ENCODE measurements at places on chromosomes 5 and 9.
A peak's percentile ranks its signal among the peaks of the same experiment; 100 is the strongest.

DNA sequence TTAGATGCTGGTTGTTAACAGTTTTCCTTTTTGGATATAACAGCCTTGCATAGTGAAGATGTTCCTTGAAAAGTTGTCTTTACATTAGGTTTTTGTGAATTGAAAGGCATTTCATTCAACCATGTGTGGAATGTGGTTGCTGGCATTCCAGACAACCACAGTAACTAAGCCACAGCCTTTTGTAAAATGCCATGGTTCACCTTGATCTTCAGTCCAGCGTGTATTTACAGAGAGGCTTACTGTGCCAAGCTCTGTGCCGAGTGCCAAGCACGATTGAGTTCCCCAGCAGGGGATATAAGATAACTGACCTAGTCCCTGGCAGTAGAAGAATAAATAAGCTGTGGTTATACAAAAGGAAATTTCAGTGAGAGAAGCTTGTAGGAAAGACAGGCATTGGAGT lies 4.9 kb downstream of the EXOSC2 start:
- no peak for DNase-seq

- DNase-seq = peak; percentile 55
Measured at GRCh38 chr9:1718836-1719235, 296.3 kb upstream of the SMARCA2 start.

GRCh38 chr9:123544007-123544827 lies 188.2 kb downstream of the CRB2 start:
- peak; percentile 49 for DNase-seq

DNA sequence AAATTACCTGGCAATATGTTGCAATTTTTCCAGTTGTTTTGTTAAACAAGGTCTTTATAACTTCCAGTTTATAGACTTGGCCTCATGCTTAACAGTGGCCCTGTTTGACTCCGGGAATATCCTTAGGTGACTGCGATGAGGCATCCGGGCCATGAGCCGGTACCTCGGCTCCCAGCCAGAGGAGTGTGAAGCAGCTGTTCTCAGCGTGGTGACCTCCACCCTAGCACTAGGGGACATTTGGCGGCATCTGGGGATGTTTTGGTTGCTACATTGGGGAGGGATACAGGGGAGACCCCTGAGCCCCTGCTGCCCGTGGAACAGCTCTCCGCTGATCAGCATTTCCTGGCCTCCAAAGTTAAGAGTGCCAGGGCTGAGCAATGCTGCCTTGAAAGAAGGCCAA lies 533.4 kb downstream of the IRX1 start:
- DNase-seq = no peak

- no peak for DNase-seq
Measured at GRCh38 chr9:89725271-89725670, 120.5 kb downstream of the GADD45G start.

DNA sequence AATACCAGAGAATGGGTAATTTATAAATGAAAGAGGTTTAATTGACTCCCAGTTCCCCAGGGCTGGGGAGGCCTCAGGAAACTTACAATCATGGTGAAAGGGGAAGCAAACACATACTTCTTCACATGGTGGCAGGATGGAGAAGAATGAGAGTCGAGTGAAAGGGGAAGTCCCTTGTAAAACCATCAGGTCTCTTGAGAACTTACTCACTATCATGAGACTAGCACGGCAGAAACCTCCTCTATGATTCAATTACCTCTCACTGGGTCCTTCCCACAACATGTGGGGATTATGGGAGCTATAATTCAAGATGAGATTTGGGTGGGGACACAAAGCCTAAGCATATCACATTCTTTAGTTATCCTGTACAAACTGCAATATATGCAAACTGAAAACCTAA lies 609.4 kb downstream of the MTRR start:
- DNase-seq = no peak

GRCh38 chr5:5298841-5299541 lies 123.5 kb upstream of the ICE1 start:
- DNase-seq = peak; percentile 47

DNA sequence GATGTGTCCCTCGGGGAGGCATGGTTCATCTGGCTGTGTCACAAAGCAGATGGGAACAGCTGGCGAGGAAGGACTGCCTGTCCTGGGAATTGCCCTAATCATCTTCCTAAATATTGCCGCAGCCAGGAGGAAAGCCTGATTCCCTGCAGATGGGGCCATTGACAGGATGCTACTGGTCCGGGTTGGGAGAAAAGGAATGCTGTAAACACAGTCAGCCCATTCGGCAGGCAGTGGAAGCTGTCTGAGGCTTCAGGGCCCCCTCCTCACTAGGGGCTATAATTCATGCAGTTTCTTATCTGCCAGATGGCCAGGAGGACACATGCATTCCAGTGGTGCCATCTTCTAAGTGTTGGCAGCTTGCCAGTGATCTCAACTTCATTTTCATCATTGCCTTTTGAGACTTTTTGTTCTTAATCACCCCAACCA lies 110.3 kb downstream of the KCNIP1 start:
- no peak for DNase-seq

GRCh38 chr5:133347039-133347438 lies 265.3 kb downstream of the FSTL4 start:
- DNase-seq = no peak

GRCh38 chr9:18261181-18261580 lies 212.8 kb upstream of the ADAMTSL1 start:
- DNase-seq = no peak

GRCh38 chr9:112933696-112934095 lies 43.0 kb upstream of the SLC46A2 start:
- no peak for DNase-seq

- DNase-seq = no peak
Measured at GRCh38 chr9:85713897-85714296, 27.9 kb downstream of the AGTPBP1 start.

DNA sequence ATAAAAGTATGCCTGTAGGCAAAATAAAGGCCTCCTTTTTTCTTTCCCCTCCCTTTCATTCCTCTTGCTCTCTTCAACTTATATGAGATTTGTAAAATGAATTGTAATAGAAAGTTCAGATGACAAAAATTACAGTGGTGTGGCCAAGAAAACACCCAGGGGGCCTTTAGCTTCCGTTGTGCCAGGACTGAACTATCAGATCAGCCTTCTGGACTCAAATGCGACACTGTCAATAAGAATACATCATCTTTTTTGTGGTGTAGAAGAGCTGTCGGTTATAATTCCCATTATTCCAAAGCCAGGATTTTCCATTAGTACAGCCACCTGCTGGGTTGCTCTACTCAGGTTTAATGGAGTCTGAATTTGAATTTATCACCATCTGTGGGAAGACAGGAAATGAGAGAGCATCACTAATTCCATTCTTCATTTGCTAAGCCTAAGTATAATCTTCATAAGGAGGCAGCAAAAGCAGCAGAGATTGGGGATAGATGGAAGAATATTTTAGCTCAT lies 443.4 kb downstream of the ANXA1 start:
- no peak for DNase-seq

DNA sequence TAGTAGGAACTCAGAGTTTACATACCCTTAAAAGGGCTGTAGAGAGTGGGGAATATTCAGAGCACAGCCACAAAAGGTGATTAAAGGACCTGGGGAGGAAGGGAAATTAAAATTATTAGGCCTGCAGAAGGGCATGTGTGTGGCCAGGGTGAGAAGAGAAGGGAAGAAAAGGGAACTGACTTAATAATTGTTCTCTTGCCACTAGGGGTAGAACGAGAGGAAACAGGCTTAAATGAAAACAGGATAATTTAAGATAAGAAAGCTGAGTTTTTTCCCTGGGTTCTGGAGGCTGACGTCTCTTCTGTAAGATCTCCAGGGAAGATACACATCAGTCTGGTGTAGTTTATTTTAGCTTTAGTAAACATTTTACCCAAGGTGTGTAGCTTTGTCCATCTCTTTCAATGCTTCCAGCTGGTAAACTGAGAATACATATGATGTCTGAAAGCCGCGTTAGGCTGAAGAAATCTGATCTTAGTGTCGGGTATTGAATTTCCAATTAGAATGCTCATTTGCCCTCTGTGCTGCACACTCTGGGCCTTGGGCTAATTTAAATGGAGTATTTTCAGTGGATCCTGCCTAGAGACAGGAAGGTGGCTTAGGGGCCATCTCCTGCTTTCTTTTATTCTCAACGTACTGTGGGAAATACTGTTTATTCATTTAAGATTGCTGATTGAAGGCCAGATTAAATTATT lies 416.8 kb downstream of the TMEM38B start:
- DNase-seq = peak; percentile 59

DNA sequence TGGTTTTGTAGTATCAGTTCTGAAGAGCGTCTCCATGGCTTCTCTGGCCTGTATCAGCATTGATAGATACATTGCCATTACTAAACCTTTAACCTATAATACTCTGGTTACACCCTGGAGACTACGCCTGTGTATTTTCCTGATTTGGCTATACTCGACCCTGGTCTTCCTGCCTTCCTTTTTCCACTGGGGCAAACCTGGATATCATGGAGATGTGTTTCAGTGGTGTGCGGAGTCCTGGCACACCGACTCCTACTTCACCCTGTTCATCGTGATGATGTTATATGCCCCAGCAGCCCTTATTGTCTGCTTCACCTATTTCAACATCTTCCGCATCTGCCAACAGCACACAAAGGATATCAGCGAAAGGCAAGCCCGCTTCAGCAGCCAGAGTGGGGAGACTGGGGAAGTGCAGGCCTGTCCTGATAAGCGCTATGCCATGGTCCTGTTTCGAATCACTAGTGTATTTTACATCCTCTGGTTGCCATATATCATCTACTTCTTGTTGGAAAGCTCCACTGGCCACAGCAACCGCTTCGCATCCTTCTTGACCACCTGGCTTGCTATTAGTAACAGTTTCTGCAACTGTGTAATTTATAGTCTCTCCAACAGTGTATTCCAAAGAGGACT lies 1.5 kb downstream of the GPR21 start:
- no peak for DNase-seq

GRCh38 chr5:113562828-113563400 lies 49.4 kb downstream of the YTHDC2 start:
- DNase-seq = no peak

- no peak for DNase-seq
Measured at GRCh38 chr5:59959330-59959729, 65.8 kb upstream of the PDE4D start.

DNA sequence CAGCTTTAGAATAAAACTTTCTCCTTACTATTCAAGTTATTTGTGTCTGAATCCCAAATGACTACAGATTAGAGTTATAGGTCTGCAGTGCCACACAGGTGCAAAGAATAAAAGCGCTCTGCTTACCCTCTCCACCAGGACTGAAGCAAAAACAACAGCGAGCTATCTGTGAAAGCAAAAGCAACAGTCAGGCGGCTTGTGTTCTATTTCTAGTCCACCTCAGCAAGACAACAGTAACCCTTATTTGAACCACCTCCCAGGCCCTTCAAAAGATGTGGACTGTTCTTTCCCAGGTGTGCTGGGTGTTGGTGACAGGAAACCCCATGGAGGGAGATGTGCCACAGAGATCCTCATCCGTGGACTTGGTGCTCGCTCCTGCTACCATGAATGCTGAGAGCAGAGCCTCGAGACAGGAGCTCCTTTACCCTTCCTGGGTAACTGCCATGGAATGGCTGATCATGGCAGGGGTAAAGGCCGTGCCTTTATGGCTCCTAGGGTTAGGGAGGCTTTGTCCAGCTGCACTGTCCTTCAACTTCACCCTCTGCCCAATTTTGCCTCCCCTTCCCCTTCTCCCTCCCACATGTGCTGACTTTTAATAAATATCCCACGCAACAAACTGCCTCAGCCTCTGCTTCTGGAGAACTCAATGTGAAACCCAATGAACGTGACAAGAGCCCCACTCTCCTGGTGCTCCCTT lies 108.6 kb downstream of the SERINC5 start:
- no peak for DNase-seq

DNA sequence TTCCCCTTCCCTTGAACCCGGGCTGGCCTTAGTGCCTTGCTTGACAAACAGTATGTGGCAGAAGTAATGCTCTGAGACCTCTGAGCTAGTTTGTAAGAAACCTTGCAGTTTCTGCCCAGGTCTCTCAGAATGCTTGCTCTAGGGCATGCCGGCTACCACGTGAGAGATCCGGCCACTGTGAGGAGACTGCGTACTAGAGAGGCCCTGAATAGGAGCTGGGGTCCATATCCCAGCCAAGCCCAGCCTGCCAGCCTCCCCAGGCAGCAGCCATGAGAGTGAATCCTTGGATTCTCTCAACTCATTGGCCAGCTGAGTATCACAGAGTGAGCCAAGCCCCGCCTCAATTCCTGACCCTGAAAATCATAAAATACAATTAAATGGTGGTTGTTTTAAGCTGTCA lies 16.0 kb upstream of the COL15A1 start:
- DNase-seq = no peak

- DNase-seq = no peak
Measured at GRCh38 chr9:38338342-38339018, 54.0 kb upstream of the ALDH1B1 start.

DNA sequence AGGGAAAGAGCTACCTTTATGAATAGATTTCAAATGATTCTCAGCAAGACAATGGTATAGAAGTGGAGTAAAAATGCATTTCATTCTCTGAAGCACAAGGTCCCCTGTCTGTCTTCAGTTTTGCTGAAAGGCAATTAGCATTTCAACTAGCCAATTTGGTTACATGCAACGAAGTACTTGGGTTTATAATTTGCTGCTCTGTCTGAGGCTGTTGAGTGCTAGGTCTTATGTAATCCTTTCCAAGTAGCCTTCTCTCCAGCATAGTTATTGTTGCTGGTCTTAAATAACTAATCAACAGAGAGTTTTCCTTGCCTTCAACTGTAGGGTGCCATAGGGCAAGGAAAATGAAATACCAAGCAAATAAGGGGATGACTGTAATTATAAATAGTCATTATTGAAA lies 4.5 kb downstream of the ADGRV1 start:
- peak; percentile 46 for DNase-seq

DNA sequence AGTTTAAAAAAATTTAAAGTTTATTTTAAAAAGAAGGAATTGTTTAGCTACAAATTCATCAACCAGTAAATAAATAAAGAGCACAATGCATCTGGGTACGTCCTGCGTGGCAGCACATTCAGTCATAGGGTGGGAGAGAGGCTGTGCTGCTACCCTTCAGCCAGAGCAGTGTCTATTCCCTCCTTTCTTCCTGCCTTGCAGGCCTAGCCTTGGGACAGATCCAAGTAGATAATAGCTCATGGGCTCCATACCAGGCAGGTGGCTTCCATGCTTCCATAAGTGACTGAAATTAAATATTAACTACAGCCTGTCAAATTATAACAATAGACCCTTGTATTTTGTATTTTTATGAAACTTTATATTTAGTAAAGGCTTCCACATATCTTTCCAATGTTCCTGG lies 408.3 kb upstream of the RGMB start:
- DNase-seq = peak; percentile 90

DNA sequence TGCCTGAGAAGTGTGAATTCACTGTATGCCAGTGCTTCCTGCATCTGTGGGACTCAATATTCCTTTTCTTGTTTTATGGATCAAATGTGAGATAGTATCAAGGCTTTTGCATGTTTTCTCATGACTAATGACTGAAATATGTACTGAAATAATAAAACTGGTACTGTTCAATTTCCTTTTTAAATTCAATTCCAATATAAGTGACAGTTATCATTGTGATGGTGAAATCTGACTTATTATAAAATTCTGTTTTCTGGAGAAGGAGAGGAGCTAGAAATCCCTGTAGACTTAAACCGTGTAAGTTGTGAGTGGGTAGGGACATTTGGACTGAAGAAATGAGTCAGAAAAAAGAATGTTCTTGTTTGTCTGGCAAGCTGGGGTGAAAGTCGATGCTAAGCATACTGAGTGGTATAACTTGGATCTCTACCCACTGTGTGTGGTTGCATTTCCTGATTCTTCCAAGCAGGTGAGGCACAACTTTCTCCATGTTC lies 245.2 kb downstream of the EFNA5 start:
- DNase-seq = no peak
